ENCODE measurements at places on chromosomes 13 and 19.

GRCh38 chr19:2343289-2343982 is 15.0 kb downstream of the SPPL2B start:
- no peak for DNase-seq

GRCh38 chr13:98293103-98293502 is 116.0 kb upstream of the RNF113B start:
- DNase-seq = no peak

DNA sequence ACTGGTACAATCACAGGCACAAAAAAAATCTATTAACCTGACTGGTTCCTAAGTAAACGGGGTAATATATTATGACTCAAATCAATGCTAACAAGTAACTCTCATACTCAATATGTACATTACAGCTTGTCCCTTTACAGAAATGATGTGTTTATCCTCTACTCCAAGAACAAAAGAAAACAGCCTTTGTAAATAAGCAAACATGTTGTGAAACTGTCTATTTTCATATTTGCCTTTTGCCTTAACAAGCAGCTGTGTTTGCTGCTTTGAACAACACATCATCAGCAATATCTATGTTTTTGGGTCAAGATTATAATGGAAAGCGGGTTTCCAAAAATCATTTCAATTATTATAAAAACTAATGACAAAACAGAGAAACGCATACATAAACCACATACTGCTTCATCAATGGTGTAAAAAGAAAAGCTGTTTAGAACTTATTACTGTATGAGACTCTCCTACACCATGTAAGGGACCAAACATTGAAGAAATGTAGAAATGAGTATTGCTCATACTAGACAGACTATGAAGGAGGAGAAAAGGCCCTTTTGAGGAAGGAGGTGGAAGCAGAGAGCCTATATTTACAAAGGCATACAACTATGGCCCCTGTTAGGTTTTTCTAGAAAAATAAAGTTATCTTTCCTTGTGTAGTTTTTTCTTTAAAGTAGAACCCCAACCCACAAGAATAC is 14.8 kb downstream of the TBC1D4 start:
- DNase-seq = no peak

- DNase-seq = no peak
These were observed 31.8 kb downstream of the LCP1 start for GRCh38 chr13:46150134-46150693.

GRCh38 chr19:13850910-13851733 is 25.8 kb upstream of the NANOS3 start:
- DNase-seq = no peak

- no peak for DNase-seq
These were observed 1.2 kb upstream of the KLF16 start for GRCh38 chr19:1864480-1865171.

- DNase-seq = no peak
These were observed 12.0 kb downstream of the NDUFA11 start for GRCh38 chr19:5891572-5891937.
